Stimulated activated CD4-positive, alpha-beta T cell treated with anti-CD3 and anti-CD28 coated beads, Interleukin-1b, Interleukin-23, amount 100 ng/mL, for 24 hours (primary cell): ENCODE measurements at places on chromosomes 2 and 18.

DNA sequence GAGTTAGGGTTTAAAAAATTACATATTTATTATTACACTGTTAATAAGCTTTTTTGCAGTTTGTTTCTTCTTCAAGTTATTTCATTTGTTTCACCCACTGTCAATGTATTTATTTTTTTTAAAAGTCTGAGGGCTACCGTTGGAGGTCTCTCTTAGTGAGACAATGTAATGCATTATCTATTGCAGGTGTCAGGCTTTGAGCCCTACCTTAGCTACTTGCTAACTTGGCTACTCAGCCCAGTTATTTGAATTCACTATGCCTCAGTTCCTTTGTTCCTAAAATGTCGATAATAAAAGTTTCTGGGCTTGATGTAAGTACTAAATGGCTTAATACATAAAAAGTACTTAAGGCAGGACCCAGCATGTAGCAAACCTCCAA lies 458 bp upstream of the TFPI start:
- no peak for DNase-seq

DNA sequence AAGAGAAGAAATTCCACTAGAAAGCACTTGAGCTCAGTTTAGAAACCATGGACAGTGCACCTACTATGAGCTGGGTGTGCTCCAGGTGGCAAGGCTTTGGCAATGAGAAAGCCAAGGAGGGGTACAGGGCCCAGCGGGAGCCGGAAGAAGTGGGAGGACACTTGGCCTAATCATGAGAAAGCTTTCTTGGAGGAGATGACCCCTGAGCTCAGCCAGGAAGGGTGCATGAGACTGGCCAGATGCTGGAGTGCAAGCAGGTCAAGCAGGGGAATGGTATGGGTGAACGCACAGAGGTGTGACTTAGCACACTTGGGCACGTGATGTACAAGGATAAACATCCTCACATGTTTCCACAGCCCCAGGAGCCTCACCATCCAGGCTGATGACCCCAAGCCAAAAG lies 97.2 kb upstream of the GLI2 start:
- no peak for DNase-seq

DNA sequence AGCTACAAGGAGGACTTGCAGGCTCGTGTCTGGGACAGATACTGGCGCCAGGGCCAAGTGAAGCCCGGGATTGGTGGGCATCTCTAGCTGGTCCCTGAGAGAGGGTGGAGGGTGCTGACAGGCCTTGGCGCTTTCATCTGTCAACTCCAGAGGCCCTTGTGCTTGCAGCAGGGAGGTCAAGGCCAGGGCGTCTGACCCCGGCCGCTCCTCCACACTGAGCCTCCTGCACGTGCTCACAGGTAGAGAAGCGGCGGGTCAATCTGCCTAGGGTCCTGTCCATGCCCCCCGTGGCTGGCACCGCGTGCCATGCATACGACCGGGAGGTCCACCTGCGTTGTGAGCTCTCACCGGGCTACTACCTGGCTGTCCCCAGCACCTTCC lies 9.5 kb downstream of the CAPN10 start:
- DNase-seq = no peak

GRCh38 chr2:180144338-180144813 lies 137.3 kb upstream of the CWC22 start:
- DNase-seq = no peak

- no peak for DNase-seq
Measured at GRCh38 chr2:66436581-66437001, 1.7 kb downstream of the MEIS1 start.

- no peak for DNase-seq
Measured at GRCh38 chr18:21958707-21959450, 210.5 kb upstream of the GATA6 start.

DNA sequence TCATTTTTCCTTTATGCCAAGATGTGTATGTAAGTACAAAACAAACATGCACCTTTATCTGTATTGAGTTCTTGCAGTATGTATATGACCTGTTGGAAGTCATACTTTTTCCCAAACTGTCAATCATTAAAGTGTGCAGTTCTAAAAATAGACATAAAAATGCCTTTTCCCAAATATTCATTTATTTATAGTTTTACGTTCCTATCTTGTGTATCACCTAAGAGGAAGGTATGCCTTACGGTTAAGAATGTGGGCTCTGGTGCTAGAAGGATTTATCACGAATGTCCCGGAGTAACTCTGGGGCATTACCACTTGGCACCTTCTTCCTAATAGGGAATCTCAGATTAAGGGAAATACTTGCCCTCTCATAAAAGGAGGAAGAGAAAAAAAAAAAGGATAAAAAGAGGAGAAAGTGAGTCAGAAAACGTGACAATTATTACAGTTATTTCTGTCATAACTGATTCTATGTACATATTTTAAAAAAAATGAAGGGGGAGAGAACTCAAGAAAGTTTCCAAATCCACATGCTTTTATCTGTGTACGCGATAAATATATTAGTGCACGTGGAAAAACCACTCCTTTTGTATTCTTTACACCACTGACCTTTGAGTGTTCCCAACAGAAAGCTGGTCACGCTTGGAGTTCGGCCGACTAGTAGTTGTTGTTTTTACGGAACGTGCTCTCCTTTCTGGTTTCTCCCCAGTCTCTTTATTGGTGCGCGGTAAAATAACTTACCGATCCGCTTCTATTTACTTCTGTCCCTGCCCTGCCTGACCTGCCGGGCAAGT lies 721 bp downstream of the MCEE start:
- no peak for DNase-seq

DNA sequence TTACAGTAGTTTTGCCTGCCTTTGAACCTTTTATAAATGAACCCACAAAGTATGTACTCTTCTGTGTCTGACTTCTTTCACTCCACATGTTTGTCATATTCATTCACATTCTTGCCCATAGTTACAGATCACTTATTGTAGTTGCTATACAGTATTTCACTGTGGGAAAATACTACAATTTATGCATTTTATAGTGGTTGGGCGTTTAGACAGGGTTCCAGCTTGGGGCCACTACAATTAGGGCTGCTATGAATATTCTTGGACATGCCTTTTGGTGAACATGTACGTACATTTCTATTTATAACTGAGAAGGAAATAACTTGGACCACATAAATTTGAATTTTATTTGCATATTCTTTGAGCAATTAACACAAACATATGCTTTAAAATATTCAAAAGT lies 15.4 kb upstream of the PMAIP1 start:
- no peak for DNase-seq

DNA sequence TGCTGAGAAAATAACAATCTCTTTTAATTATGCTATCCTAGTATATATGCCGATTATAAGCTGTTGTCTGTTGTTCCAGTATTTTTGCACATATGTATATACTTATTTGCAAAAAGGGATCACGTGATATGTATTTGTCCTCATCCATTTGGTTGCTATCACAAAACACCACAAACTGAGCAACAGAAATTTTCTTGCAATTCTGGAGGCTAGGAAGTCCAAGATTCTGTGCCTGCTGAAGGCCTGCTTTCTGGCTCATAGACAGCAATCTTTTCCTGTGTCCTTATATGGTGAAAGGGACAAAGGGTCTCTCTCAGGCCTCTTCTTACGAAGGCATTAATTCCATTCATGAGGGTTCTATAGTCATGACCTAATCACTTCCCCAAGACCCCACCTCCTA lies 186.5 kb downstream of the LPIN1 start:
- no peak for DNase-seq

- no peak for DNase-seq
Measured at GRCh38 chr2:77487074-77487803, 34.9 kb downstream of the LRRTM4 start.

- DNase-seq = no peak
Measured at GRCh38 chr18:24930971-24931370, 421.0 kb downstream of the ZNF521 start.

DNA sequence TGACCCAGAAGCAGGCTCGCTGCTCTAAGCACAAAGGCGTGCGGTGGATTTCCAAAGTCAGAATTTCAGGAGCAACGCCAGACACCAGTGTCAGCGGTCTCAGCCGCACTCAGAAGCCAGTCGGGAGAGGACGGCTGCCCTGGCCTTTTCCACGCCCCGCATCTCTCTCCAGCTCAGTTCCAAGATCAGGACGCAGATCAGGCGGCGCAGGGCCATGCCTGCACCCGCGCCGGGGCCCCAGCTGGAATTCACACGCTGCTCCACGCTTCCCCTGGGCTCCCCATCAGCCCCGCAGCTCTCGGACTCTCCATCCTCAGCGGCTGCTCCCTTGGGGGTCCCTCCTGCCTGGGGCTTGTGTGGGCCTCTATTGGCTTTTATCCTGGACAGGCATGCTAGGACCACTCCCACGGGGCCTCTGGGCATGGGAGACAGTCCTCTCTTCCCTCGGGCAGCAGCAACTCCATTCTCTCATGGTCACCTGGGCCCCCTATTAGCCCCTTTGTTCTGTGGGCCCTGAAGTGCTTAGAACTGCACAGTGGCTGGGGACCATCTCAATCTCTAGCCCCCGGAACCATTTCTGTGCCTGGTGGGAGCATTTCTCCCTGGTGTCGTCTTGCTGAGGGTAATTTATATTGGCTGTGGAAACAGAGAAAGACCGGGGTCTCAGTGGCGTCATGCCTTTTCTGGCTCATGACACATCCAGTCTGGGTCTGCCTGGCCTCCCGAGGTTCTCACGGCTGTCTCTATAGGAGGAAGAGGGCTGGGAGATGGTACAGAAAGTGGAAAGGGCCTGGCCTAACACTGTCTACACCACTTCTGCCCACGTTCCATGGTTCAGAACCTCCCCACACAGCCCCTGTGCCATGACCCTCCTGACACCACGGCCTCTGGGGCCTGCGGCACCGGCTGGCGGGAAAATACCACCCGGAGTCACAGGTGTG lies 14.9 kb upstream of the TMEM18 start:
- DNase-seq = no peak
